ENCODE measurements at places on chromosomes 1 and 21. TPM values are rescaled to one million over a fixed set of nuclear protein-coding genes. Genes with fewer than 3 reads are reported as not detected.

GUK1 gene
- polyA plus RNA-seq, result 140 TPM

GRCh38 chr1:12028248-12028647, 8.9 kb downstream of the MIIP start:
- no peak for DNase-seq

ADAMTSL4 gene
- 25.7 TPM for polyA plus RNA-seq

RNF2 gene
- polyA plus RNA-seq, result 45.9 TPM

GRCh38 chr1:3774946-3775489, 2.5 kb downstream of the SMIM1 start:
- DNase-seq, result no peak

DNA sequence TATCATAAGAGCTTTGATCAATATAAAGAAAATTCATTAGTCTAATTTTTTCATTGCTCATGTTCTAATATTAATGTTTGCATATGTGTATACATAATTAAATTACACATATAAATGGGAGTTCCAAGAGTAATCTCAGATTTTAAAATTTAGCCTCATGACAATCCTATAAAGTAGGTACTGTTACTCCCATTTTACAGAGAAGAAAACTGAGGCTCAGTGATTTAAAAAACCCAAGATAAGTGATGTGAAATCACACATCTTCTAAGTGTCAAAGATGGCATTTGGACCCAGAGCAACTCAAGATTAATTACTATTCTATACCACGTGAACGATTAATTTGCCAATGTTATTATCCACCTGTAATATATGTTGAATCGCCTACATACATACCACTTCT, 122.3 kb downstream of the TM2D1 start:
- no peak for DNase-seq

KIF21B gene
- polyA plus RNA-seq, result 15.1 TPM

GPR37L1 gene
- polyA plus RNA-seq, result 0.14 TPM
